ENCODE measurements at places on chromosomes 11 and 22. TPM values are rescaled to one million over a fixed set of nuclear protein-coding genes. Genes with fewer than 3 reads are reported as not detected.

- peak overlapping the region; percentile 99 for H3K4me3 ChIP-seq
- no peak for DNase-seq
- H3K36me3 ChIP-seq, result no peaks in the 10 kb centered on the region
- H3K4me1 ChIP-seq, result no peaks in the 10 kb centered on the region
Measured at GRCh38 chr11:18105086-18105801, 638 bp downstream of the SAAL1 start.

DNA sequence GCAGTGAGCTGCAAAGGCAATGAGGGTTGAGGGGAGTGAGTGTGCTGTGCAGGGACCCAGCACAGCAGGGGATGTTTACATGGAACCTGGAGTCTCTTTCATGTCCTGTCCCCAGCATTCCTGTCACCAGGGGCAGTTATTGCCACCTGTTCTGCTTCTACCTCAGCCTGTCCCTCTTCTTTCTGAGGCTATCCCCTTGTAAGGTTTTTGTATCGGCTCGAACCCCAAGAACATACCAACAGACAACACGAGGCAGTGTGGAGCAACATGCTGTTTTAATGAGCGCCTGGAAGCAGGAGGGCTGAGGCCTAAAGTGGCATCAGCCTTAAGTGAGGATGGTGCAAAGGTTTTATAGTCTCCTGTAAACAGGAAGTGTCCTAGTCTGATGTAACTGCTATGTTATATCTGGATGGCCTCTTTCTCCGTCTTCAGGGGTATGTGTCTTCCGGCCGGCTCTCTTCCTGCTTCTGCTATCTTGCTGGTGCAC lies 3.9 kb downstream of the SCGB2A2 start:
- H3K36me3 ChIP-seq, result no peaks in the 10 kb centered on the region
- H3K4me3 ChIP-seq, result no peak overlapping the region
- H3K27ac ChIP-seq, result no peak overlapping the region
- H3K4me1 ChIP-seq, result no peaks in the 10 kb centered on the region
- DNase-seq, result no peak
- H3K27me3 ChIP-seq, result no peaks in the 10 kb centered on the region

DNA sequence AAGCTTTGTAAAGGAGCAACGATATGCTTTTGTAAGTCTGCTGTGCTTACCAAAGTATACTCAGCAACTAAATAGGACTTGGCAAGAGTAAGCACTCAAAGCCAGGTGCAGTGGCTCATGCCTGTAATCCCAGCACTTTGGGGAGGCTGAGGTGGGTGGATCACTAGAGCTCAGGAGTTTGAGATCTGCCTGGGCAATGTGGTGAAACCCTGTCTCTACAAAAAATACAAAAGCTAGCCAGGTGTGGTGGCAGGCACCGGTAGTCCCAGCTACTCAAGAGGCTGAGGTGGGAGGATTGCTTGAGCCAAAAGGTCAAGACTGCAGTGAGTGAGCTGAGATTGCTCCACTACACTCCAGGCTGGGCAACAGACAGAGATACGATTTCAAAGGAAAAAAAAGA lies 67.5 kb downstream of the PAK1 start:
- DNase-seq, result no peak
- peaks cover 3% of the 10 kb centered on the region for H3K4me1 ChIP-seq
- H3K4me3 ChIP-seq, result no peak overlapping the region

DNA sequence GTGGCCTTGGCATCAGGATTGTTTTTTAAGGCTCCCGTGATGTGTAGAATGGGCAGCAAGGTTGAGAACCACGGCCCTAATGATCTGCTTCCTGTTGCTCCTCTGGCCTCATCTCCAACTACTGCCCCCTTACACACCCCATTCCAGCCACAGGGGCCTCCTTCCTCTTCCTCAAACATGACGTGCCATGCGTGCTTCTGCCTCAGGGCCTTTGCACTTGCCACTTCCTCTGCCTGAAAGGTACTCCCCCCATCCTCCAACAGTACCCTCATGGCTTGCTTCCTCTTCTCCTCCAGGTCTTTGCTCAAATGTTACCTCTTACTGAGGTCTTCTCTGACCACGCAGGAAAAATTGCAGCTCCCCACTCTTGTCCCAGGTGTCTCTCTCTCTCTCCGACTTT lies 93.9 kb upstream of the CSNK2A3 start:
- no peak overlapping the region for H3K4me3 ChIP-seq
- DNase-seq, result no peak
- H3K4me1 ChIP-seq, result no peaks in the 10 kb centered on the region
- H3K36me3 ChIP-seq, result no peaks in the 10 kb centered on the region
- no peaks in the 10 kb centered on the region for H3K27me3 ChIP-seq

Gene SERPIND1
- total RNA-seq, result 1.0 TPM

DNA sequence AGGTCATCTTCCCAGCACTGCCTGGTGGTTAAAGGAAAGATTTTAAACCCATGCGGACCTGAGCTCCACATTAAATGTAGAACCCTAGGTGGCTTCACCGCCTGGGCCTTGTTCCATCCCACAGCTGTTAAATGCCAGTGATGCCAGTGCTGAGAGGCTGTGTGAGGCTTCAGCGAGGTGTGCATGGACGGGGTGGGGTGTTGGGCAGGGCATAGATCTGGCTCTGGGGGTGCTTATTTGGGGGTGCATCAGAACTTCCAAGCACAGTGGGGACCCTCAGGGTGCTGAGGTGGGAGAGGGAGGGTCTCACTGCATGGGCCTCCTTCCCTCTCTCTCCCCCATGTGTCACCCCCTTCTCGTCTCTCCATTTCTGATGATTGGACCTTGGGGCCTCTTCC lies 90.1 kb upstream of the B3GAT1 start:
- no peak for DNase-seq
- no peaks in the 10 kb centered on the region for H3K36me3 ChIP-seq
- no peak overlapping the region for H3K27ac ChIP-seq
- no peak overlapping the region for H3K4me3 ChIP-seq
- no peaks in the 10 kb centered on the region for H3K27me3 ChIP-seq

GRCh38 chr11:34988294-34989255 lies 72.2 kb downstream of the PDHX start:
- H3K36me3 ChIP-seq, result no peaks in the 10 kb centered on the region
- no peak overlapping the region for H3K27ac ChIP-seq
- no peak for DNase-seq
- H3K27me3 ChIP-seq, result no peaks in the 10 kb centered on the region

DNA sequence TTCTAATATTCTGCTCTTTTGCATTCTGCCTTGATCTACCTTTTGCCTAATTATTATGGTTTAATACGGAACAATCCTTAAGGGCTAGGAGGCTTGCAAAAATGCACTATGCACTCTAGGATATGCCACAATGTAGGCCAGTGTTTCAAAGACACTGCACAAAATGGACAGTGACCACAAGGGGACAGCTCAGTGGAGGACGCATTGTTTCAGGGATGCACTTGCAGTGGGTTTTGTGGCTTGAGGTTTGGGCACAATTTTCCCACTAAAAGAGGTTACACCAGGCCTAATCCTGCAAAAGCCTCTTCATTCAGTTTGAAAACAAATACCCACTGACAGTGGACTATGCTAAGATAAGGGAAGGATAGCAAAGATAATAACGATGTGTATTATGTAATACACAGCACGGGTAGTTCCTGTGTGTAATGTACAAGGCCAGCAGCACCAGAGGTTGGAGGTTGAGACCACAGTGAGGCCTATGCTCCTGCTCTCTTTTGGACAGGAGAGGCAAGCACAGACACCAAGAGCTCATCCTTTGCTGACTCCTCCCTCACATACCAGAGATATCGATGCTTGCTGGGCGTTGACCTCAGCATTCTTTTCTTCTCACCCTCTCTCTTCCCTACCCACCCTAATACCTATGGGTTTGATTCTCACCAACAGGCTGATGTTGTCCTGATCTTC lies 12.7 kb downstream of the MAP6 start:
- H3K4me3 ChIP-seq, result no peak overlapping the region
- H3K36me3 ChIP-seq, result no peaks in the 10 kb centered on the region
- H3K27ac ChIP-seq, result no peak overlapping the region
- no peaks in the 10 kb centered on the region for H3K27me3 ChIP-seq

DNA sequence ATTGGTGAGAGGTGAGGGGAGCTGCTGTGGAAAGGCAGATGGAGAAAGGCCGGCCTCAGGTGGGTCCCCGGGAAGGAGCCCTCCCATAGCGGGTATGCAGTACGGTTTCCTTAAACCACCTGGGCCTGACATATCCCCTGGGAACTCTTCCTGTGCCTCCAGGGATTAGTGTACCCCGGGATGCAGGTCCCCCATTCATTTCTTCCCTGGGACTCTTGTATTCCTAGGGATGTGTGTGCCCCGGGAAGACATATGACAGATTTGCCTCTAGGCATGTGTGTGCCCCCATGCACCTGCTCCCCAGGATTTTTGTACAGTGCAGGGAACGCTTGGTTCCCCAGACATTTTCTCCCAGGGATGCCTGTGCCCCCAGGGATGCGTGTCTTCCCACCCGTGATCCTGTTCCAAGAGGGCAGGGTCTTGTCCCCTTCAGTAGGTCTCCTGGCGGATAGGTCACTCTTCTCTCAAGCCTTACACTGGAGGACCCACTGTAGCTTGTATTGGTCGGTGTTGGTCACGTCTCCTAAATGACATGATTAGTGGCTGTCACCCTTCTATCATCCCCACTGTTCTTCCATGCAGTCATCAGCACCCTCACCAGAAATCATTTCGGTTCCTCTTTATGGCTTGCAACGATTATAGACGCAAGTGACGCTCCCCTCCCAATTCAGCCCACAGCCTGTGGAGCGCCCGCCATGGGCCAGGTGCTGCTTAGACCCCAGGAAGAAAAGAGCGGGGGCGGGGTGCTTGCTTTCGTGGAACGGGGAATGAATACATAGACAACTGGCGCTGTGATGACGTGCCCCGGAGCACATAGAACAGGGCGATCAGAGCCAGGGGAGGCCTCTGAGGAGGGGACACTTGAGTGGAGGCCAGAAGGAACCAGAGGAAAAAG lies 1.3 kb downstream of the PARVB start:
- H3K4me3 ChIP-seq, result peak overlapping the region; percentile 32
- H3K36me3 ChIP-seq, result no peaks in the 10 kb centered on the region
- H3K27me3 ChIP-seq, result no peaks in the 10 kb centered on the region
- peak overlapping the region; percentile 78 for H3K27ac ChIP-seq

Gene PES1
- total RNA-seq, result 67.5 TPM

DNA sequence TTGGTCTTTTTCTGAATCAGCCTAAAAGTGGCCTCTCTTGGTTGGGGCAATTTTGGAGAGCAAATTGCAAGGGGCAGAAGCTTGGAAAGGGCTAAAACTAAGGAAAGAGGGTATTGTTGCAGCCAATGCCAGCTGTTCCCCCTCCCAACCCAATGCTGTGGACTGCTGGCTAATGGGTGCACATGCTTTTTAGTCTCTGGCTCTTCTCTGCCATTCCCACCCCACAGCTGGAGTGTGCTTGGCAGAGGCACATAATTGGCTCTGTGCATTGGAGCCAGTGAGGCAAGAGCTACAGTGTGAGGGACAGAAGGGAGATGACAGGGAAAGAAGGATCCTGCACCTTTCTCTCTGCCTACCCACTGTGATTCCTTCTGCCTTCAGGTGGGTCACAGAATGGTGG lies 140.0 kb downstream of the NECTIN1 start:
- DNase-seq, result no peak
- no peaks in the 10 kb centered on the region for H3K4me1 ChIP-seq
- H3K4me3 ChIP-seq, result no peak overlapping the region
- H3K27ac ChIP-seq, result no peak overlapping the region
- H3K27me3 ChIP-seq, result no peaks in the 10 kb centered on the region

Gene TLCD5
- 17.1 TPM for total RNA-seq

Gene CELSR1
- 15.8 TPM for total RNA-seq

Data from uterus (tissue), 4 donors.